ENCODE measurements at places on chromosomes 4 and X.
A peak's percentile ranks its signal among the peaks of the same experiment; 100 is the strongest.

- DNase-seq, result peak; percentile 53
Measured at GRCh38 chrX:66030505-66031317, 9.2 kb downstream of the VSIG4 start.

DNA sequence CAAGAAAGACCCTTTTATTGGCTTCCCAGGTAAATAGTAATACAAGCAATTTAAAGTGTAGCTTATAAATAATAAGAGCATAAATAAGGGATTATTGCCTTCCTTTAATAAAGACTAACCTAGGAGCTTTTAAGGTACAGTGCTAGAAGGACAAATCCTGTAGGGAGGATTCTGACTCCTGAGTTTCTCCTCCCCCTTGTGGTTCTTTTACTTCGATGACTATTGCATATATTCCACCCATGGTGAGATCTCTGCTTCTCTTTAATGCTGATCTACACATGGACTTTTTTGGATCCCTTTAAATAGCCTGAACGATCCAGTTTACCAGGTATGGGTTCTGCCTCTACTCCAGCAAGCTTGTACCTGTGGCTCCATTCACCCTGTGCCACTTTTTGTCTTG, 2.5 kb downstream of the GALNT7 start:
- DNase-seq, result no peak

- DNase-seq, result no peak
Measured at GRCh38 chrX:20347481-20347880, 80.8 kb upstream of the RPS6KA3 start.

DNA sequence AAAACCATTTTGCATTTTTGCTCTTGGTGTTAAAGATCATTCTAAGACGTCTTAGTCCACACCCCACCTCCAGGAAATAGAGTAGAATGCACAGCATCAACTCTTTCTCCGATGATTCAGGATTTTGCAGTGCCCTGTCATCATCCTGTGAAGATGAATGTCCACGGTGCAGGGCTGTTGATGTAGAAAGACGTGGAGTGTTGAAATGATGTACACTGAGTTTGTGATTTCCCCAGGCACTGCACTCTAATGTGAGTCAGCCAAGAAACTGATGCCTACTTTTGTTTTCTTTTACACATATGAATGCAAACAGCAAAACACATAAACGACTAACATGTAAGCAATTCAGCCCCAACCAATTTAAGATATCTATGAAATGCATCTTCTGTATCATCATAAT, 10.5 kb downstream of the LGI2 start:
- DNase-seq, result no peak

GRCh38 chr4:52860361-52860760, 1.8 kb upstream of the RASL11B start:
- DNase-seq, result no peak

DNA sequence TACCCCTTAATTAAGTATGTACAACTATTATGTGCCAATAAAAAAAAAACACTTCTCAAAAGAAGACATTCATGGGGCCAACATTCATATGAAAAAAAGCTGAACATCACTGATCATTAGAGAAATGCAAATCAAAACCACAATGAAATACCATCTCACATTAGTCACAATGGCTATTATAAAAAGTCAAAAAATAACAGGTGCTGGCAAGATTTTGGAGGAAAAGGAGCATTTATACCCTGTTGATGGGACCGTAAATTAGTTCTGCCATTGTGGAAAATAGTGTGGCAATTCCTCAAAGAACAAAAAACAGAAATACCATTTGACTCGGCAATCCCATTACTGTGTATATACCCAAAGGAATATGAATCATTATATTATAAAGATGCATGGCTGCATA, 229.9 kb downstream of the PAPSS1 start:
- no peak for DNase-seq

DNA sequence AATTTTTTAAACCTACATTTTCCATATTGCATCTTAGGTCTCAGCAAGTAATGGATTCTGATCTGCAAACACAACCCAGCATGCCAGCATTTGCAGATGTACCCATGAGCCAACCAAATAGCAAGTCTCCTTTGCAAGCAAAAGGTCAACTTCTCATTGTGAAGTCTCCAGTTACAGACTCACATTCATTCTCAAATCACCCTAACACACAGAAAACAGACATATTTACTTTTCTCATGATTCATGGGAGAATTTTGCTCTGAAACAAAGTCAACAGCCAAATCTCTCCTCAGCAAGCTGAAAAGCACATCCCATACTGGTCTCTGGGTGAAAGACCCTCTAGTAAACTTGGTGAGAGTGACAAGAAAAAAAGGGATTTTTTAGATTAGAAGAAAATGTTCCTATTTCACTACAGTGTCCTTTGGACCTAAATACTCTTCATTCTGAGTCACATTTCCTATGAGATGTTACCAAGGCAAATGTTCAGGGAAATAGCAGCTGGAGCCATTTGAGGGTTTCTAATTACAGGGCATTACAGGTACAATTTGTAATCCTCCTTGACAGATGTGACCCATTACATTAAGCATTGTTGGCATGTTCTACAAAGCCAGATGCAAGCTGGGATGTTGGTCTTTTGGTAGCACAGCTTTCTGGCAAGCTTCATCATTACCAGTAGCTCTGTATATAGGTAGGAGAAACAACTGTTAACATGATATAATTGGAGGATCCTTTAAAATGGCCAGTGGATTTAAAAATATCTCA, 383.3 kb downstream of the SMARCA1 start:
- no peak for DNase-seq

GRCh38 chr4:3866813-3867129, 100.6 kb downstream of the ADRA2C start:
- no peak for DNase-seq

GRCh38 chr4:172895699-172896098, 272.9 kb upstream of the GALNT7 start:
- DNase-seq, result no peak

- DNase-seq, result no peak
Measured at GRCh38 chr4:185839194-185839712, 27.3 kb upstream of the SORBS2 start.

GRCh38 chr4:94307231-94307871, 35.3 kb downstream of the HPGDS start:
- no peak for DNase-seq

- DNase-seq, result no peak
Measured at GRCh38 chr4:75484190-75484589, 30.0 kb downstream of the RCHY1 start.

- no peak for DNase-seq
Measured at GRCh38 chr4:144906181-144906925, 191.6 kb downstream of the ANAPC10 start.

- no peak for DNase-seq
Measured at GRCh38 chrX:15619053-15619755, 18.4 kb upstream of the ACE2 start.
